DND-41 (cell line): ENCODE measurements at places on chromosomes 7 and 10.

DNA sequence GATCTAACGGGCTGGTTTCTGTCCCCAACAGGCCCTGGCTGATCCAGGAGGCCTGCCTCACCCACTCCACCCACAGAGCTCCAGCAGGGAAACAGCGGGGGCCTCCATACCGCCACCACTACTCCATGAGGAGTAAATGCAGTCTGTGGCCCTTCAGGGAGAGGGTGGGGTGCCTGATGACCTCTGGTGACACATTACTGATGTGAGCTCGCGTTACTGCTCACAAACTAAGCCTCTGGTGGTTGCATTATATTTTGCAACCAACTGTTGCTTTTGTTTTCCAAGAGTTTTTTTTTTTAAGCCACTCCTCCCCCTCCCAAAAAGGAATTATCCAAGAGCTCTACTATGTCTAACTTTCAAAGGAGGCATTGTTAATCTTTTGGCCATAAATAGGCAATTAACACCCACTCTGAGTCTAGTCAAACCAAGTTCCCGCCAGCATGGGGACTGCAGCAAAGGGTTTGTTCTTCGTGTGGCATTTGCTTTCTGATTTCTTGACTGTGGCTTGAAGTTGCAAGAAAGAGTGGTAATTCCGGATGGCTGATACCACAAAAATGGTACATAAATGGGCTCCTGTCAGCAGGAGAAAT, 72.6 kb downstream of the FAM53B start:
- no peak overlapping the region for H3K4me3 ChIP-seq
- peaks cover 98% of the 10 kb centered on the region for H3K36me3 ChIP-seq
- no peak for DNase-seq
- peak overlapping the region; percentile 96 for H3K27ac ChIP-seq

DNA sequence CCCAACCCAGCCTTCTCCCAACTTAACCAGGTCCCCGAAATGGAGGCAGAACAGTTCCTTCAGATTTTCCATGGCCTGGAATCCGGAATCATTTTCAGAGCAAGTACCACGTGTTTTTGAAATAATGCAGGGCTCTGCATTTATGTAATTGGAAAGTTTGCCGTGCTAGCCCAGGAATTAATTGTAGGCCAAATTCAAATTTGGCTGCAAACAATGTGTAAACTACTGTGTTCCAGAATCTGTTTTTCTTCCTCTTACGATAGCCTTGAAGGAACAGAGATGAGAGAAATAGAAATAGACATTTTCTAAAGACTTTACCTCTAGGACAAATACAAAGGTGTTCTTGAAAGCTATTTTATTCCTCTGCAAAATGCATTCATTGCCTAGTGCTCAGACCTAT, 77.4 kb downstream of the FAM107B start:
- no peak for DNase-seq
- H3K4me1 ChIP-seq, result no peaks in the 10 kb centered on the region
- no peaks in the 10 kb centered on the region for H3K27me3 ChIP-seq
- no peak overlapping the region for H3K4me3 ChIP-seq

- no peak overlapping the region for H3K27ac ChIP-seq
- H3K4me1 ChIP-seq, result no peaks in the 10 kb centered on the region
- no peak for DNase-seq
- H3K36me3 ChIP-seq, result peaks cover 47% of the 10 kb centered on the region; the same call in 1 of the 2 replicates
- no peaks in the 10 kb centered on the region for H3K27me3 ChIP-seq
These were observed 34.8 kb downstream of the LRRC4 start for GRCh38 chr7:127996253-127997071.

DNA sequence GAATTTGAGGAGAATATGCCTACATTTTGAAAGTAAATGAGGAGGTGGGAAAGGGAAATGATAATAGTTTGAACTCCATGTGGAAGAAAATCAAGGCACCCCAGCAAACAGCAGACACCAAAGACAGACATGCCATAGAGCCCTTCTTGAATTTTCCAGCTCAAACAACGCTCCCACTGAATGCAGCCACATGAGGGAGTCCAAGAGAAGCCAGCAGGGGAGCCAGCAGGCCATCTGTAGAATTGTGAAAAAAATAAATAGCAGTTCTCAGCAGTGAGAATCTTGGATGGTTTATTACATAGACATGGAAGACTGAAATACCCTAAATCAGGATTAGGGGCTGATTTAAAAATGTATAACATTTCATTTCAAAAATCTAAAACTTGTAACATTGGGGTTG, 1567.3 kb upstream of the LRRTM3 start:
- DNase-seq, result no peak
- no peaks in the 10 kb centered on the region for H3K27me3 ChIP-seq
- H3K36me3 ChIP-seq, result no peaks in the 10 kb centered on the region
- no peak overlapping the region for H3K4me3 ChIP-seq

GRCh38 chr10:116848032-116848943, 1.0 kb upstream of the ENO4 start:
- no peak overlapping the region for H3K27ac ChIP-seq
- no peak overlapping the region for H3K4me3 ChIP-seq
- H3K27me3 ChIP-seq, result no peaks in the 10 kb centered on the region
- no peak for DNase-seq
- no peaks in the 10 kb centered on the region for H3K4me1 ChIP-seq
- no peaks in the 10 kb centered on the region for H3K36me3 ChIP-seq
